ENCODE measurements at places on chromosomes 6 and 20.
A peak's percentile ranks its signal among the peaks of the same experiment; 100 is the strongest.

DNA sequence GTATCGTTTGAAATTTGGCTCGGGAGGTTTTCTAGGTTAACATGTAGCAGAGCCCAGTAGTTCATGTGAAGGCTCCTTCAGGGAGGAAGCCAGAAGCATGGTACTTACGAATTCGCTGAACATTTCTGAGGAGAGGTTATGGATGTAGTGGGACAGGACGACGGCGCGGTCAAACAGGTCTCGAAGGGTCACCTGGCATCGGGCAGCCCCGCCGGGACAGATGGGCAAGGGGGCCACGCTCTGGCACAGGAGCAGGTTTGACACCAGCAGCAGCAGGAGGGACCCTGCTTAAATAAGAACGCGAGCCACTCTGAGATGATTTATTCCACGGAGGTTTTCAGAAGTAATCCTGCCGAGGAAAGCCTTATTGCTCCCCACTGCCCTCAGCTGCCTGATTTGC lies 2.5 kb downstream of the PRL start:
- no peak for DNase-seq

GRCh38 chr6:16331384-16332174 lies 93.2 kb downstream of the GMPR start:
- DNase-seq = peak; percentile 73

- DNase-seq = no peak
Observed at GRCh38 chr6:128803911-128804310, 79.0 kb upstream of the LAMA2 start.

DNA sequence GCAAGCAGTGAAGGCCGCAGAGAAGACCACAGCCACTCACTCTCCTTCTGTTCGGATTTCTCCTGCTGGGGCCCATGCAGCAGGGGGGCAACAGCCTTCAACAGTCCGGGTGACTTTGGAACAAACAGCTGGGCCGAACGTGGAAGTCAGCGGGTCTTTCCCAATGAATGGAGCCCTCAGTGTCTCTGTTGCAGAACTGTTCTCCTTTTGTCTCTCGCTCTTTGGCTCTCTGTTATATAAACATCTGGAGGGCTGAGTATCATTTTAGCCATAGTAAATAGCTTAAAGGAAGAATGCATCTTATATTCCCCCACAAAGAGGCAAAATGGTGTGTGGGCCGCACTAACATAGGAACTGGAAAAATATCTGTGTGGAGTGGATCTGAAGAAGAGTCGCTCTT lies 136.7 kb upstream of the RALGAPA2 start:
- no peak for DNase-seq

GRCh38 chr6:6317386-6317785 lies 3.1 kb downstream of the F13A1 start:
- DNase-seq = no peak

- no peak for DNase-seq
Observed at GRCh38 chr20:56987986-56988385, 278.5 kb downstream of the BMP7 start.

- no peak for DNase-seq
Observed at GRCh38 chr6:111061508-111061907, 25.8 kb upstream of the SLC16A10 start.

DNA sequence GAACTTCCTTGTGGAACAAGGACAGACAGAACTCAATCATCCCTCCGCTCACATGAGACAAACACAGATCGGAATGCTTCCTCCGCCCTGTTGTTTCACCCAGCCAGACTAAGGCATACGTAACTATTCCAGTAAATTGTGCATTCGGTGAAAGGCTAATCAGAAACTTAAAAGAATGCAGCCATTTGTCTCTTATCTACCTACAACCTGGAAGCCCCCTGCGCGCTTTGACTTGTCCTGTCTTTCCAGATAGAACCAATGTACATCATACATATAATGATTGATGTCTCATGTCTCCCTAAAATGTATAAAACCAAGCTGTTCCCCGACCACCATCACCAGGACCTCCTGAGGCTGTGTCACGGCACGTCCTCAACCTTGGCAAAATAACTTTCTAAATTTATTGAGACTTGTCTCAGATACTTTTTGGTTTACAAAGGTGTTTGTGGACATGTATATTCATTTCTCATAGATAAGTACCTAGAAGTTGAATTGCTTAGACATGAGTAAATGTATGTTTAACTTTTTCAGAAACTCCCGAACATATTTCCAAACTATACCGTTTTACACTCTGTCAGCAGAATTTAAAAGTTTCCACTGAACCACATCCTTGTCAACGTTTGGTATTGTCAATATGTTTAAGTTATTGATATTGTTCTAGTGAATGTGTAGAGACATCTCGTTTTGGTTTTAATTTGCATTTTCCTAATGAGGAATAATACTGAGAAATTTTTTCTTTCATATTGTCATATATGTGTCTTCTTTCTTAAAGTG lies 197.6 kb upstream of the THBS2 start:
- no peak for DNase-seq

GRCh38 chr6:117498159-117498558 lies 15.7 kb downstream of the DCBLD1 start:
- no peak for DNase-seq

GRCh38 chr6:112298021-112298745 lies 43.8 kb upstream of the LAMA4 start:
- no peak for DNase-seq

- DNase-seq = no peak
Observed at GRCh38 chr6:111771094-111771432, 102.2 kb downstream of the FYN start.

DNA sequence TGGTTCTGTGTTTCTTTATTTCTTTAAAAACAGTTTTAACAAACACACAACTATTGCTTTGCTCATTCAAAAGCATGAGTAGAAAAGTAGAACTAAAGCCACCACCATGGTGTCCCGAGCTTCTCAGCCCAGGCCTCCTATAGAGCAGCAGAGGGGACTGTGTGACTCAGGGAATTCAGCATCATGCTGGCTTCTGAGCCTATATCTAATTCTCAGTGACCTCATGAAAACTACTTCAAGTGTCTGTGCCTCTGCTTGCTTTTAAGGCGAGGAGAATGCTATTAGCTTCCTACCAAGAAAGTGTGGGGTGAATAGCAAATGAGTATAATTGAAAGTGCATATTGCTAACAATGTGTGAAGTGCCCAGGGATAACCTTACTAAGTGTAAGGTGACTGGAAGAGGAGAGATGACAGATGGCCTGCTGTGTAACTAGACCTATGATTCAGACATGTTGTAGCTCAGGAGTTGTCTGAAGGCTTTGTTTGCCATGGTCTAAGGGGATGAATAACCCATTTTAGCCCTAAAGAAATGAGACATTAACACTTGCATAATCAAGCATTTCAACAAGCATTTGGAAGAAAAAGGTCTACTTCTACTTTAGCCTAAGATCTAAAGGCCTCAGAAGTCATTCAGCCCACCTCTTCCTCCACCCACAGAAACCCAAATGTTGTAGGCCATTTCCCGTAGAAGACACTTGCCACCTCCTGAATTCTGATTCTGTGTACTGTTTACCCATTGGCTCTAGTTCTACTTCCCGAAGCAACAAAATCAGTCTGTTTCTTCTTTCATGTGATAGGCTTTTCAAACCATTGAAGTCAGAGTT lies 121.5 kb upstream of the ARG1 start:
- DNase-seq = no peak

DNA sequence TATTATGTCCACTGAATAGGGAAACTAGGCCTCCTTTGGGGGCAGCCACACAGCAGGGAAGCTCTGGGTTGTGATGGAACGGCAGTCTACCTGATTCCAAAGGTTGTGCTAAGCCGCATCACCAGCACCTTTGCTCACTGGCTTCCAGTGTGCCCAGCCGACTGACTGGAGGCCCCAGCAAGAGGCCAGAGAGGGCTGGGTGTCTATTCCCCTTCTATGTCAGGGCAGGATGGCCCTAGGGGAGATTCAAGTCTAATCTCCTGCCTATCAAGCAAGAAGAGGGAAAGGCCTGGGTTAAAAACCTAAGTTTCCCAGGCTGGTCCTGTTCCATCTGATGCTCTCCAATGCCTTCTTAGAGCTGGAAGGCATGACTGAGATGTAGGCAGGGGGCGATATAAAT lies 53.6 kb downstream of the JPH2 start:
- DNase-seq = no peak

DNA sequence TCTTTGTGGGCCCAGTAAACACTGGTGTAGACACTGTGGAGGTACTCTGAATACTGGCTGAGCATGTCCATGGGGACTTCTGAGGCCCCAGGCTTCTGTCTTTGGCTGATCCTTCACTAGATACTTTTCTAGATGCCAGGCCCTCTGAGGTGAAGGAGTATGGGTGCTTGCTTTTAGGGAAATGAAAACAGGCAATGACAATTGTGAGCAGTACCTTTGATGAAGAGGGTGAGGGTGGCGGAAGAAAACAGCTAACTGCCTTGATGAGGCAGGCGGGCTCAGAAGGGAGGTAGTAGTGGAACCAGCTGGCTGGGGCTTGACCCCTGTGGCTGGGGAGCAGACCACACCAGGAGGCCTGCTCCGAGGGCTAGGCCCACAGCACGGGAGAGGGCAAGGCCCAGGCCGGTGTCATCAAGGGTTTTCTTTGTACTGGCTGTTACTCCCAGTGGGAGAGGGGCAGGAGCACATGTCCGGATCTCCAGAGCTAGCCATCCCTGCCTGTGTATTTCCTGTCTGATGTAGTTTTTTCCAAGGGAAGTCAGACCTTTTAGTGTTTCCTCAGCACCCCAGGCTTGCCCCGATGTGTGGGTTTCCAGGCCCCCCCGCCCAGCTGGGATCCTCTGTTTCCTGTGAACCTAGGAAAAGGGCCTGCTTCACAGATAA lies 3.9 kb downstream of the PLCG1 start:
- DNase-seq = no peak

DNA sequence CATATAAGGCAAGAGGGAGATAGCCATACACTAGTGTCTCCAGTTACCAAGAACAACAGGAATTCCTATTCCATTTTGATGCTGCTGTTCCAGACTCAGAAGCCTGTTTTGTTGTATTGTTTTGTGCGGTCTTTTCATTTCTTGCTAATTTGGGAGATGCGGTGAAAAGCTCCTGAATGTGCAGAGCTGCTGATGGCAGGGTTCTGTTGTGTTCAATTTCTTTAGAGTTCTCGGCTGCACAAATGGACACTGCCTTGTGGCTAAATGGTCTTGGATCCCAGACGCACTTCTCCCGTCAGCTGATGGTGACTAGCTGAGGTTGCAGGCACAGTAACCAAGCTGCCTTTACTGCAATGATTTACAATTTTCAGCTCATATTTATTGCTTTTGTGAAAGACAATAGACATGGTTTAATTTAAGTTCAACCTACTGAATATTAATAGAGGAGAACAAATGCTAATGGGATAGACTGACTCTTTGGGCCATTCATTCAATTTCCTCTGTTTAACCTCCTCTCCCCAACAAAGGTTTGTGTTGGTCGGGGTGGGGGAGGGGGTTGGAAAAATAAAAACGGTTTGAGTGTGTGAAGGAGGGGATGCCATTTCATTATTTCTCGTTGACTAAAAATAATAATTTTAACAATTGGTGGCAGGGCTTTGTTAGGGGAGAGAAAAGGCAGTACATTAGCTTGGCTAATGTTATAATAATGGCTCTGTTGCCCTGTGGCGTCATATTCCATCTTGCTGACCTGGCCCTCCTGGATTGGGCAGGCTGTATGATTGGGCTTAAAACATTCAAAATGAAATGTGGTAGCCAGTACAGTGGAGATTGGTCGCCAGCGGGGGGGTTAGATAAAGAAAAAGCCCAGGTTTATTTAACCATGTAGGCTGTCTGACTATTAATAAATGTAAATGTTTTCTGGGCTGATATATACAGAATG lies 159.5 kb downstream of the JARID2 start:
- no peak for DNase-seq

GRCh38 chr6:108622641-108623298 lies 62.1 kb downstream of the FOXO3 start:
- no peak for DNase-seq

DNA sequence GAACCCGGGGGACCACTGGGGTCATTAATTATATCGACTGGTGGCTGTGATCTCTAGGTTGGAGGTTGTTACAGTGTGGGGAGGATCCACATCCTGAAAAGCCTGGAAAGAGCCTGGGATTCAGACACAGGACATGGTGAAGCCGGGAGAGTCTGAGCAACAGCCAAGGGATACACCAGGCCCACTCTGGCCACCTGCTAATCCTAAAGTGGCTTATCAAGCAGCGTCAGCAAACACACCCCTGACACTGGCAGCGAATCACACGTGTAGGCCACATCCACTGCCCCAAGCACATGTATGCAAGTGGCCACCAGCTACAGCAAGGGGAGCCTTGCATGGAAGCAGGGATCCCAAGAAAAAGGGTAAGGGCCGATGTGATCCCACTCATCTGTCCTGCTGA lies 41.0 kb downstream of the GFOD1 start:
- no peak for DNase-seq

DNA sequence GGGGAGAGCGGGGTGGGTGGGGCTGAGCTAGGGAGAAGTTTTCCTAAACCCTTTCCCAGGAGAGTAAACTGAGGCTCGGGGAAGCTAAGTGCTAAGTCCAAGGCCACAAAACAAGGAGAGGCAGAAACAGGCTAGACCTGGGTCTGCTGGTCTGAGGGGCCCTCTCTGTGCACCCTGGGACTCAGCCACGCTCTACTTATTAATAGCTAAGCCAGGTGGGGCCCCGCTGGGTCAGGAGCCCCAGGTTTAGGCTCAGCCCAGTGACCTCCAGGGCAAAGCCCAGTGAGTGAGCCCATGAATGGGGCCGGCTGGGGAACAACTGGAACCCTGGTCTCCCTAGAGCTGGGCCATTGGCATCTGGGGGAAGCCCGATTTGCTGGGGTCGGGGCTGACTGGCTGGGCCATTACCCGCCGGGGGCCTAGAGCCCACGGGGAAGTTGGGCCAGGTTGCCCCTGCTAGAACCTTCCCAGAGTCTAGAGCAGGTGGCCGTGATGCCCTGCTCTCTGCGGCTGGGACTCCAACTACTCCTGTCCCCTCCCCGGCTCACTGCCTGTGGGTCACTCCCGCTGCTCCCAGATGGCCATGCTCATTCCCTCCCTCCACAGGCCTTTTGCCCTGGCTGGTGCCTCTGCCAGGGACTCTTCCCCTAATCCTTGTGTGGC lies 24.1 kb upstream of the NOL4L start:
- DNase-seq = no peak

DNA sequence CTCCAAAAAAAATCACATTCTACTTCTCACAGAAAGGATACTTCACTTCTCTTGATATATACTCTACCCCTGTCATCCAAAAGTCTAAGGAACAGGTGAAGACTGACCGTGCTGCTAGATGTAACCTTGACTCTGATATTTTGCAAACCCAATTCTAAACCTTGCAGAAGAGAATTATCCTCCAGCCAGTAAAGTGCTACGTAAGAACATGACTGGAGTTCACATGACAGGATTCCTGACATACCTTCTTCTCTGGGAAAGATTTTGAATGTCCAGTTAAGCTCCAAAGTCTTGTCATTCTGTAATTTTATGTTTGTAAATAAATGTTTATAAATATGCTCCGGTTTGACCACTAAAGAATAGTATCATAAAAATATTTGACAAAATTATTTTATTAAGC lies 35.8 kb downstream of the BTBD9 start:
- DNase-seq = no peak

All from CD4-positive, alpha-beta T cell treated with Interleukin-4 for 4 hours (primary cell).